ENCODE measurements at places on chromosomes 16 and 17.
A peak's percentile ranks its signal among the peaks of the same experiment; 100 is the strongest.

- DNase-seq = peak; percentile 14
These were observed 913 bp downstream of the CDIP1 start for GRCh38 chr16:4537376-4538343.

- no peak for DNase-seq
These were observed 16.8 kb downstream of the LGALS9 start for GRCh38 chr17:27647765-27648164.

DNA sequence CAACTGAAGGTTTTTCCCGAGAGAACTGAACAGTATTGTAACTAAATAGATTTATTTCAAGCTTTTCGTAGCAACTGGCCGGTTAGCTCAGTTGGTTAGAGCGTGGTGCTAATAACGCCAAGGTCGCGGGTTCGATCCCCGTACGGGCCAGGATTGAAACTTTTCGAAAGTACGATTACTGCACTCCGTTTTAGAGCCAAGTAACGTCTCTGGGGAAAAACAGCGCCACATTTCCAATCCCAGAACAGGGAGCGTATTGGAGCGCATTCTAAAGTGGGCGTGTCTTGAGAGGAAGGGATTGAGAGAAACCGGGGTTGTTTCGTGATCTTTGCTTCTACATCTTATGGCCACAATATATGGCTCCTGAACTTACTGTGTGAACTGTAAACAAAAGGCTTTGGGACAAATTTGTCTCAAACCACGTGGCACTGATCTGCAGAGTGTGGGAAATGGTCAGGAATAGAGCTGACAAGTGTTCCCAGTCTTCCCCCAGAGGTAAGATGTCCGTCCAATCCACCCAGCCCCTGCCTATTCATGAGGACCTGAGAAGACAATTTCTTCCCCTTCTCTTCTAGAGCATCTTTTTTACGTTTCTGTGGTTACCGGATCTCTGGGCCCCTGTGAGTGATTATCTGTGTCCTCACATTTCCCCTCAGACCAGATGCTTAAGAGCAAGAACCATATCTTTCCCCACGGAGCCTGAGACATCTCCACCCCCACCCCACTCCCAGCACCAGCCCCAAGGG lies 2.3 kb downstream of the BORCS6 start:
- peak; percentile 98 for DNase-seq

- no peak for DNase-seq
These were observed 93.7 kb downstream of the TANGO6 start for GRCh38 chr16:68936736-68937631.

DNA sequence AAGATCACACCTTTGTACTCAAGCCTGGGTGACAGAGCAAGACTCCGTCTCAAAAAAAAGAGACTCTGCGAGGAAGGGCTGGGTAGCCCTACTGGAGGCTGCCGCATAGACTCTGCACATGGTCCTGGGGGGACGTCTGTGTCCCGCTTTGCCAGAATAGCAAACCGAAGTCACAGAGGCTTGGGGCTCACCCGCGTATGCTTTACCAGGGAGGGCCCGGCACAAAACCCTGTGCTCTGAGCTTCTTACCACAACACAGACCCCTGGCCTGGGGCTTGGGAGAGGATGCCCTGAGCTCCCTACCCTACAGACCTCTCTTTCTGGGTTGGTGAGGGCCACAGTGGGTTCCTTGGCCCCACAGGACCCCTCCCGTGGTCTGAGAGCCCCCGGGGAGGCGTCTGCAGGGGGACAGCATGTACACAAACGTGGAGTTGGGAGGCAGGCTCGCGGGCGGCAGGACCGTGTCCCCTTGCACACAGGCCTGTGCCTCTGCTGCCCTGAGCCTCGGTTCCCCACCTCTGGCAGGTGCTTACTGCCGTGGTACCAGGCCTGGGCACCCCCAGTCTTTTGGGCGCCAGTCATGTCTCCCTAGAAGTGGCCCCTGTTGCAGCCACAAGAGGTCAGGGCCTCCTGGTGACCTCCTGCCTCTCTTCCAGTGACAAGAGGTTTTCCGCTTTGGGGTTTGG lies 13.8 kb downstream of the CPNE7 start:
- DNase-seq = no peak

GRCh38 chr17:47955497-47956461 lies 1.9 kb downstream of the PRR15L start:
- DNase-seq = no peak

DNA sequence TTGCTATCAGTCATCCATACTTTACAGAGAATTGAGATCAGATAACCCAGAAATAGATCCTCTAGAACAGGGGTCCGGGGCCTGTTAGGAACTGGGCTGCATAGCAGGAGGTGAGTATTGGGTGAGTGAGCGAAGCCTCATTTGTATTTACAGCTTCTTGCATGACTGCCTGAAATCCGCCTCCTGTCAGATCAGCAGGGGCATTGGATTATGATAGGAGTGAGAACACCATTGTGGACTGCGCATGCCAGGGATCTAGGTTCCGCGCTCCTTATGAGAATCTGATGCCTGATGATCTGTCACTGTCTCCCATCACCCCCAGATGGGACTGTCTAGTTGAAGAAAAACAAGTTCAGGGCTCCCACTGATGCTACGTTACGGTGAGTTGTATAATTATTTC lies 13.0 kb upstream of the SCIMP start:
- no peak for DNase-seq

DNA sequence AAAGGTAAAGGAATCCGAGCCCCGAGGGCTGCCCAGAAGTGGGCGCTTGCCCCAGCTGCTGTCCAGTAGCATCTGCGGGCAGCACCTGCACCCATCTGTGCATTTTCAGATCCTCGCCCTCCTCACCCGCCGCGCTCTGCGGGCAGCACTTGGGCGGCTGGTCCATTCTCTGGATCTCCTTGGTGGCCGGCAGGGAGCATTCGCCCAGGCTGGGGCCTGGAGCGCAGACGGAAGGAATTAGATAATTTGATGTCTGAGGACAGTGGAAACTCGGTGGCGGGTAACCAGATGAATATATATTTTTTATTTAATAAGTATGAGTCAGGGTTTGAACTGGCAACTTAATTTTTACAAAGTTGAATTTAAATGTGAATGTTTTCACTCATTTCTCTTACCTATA lies 88.5 kb downstream of the NPIPB11 start:
- no peak for DNase-seq

GRCh38 chr17:72588961-72589360 lies 468.1 kb downstream of the SOX9 start:
- peak; percentile 88 for DNase-seq

DNA sequence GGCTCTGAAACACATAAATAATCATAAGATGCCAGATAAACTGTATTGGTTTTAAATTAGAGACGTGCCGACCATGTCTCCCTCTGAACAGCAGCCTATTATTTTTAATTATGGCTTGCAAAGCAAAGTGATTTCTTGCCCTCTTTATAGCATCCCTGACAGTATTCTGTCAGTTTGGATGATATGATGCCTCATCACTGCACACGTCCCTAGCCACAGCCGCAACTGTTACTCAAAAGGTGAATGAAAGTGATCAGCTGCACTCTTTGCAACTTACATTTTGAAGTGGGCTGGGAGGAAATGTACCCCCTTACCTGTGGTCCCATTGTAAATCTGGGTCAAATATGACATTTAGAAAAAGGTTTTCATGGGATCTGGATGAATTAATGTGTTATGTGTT lies 389.9 kb downstream of the MAF start:
- no peak for DNase-seq

GRCh38 chr17:75020331-75021110 lies 8.1 kb downstream of the MRPL58 start:
- no peak for DNase-seq

DNA sequence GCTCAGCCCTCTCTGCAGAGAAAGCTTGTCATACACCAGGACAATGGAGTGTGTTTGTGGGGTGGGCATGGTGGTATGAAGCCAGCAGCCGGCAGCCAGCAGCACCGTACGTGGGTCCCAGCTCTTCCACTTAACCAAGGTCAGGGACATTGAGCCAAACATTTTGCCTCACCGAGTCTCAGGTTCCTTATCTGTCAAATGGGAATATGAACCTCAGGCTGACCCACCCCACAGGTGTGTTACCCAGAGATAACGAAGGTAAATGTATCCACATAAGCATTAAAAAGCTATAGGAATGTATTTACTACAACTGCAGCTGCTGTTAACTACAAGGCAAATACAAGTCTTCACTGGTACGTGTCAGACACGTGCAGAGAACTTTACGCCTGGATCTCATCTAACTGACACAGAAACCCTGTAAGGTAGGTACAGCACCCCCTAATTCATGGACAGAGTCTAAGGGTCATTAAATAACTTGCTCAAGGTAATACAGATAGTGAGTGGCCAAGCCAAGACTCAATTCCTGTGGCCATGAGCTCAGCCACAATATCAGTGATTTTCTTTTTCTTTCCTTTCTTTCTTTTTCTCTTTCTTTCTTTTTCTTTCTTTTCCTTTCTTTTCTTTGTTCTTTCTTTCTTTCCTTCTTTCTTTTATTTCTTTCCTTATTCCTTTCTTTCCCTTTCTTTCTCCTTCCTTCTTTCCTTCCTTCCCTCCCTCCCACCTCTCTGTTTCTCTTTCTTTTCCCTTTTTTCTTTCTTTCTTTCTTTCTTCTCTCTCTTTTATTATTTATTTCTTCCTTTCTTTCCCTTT lies 990 bp downstream of the SLC5A11 start:
- no peak for DNase-seq

DNA sequence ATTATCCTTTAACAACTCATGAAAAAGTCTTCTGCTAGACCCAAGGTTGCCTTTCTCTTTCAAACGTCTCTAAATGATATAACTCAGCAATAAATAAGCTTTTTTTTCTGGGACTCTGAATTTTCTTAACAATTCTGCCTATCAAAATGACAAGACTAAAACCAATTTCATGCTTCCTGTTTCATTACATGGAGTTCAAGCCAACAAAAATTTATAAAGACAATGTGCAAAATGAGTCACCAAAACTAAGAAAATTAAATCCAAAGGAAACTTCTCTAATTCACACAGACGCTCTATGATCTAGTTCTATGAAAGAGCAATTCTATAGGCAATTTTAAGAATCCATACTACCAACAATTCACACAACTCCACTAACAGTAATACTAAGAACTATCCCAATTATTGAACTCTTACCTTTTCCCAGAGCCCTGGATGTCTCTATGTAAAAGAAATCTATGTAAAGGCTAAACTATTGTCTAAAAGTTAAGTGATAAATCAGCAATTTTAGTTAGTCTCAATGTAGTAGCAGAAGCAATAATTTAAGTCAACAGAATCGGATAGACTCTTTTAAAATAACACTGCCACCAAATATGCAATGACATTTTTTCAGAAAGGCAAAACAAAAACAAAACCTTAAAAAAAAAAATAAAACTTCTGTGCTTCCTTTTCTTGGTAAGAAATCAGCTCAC lies 44.2 kb downstream of the ZZEF1 start:
- no peak for DNase-seq

DNA sequence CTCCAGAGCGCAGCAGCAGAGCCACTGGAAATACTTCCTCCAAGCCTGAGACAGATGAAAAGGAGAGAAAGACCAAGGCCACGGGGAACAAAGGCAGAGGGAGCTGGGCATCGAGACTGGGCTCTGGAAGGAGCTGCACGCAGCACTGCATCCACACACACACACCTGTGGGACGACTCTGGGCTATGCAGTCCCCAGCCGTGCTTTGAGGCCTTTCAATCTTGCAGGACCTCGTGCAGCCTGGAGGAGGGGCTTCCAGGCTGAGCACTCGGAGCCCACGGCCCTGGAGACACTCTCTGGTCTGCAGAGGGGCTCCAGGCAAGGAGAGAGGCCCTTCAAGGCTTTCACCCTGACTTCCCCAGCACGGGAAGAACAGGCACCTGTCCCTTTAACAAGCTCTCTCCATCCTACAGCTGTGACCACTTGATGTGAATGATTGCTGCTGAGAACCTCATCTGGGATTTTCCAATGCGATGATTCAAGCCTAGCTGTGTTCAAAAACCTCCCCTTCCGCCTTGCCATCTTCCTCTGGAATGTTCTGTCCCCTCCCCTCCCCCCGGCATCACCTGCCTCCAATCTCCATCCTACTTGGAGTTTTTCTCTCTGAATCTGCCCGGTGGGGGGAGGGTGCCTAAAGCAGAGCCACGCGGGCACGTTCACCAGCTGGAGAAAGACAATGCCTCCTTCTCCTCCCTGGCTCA lies 37.5 kb downstream of the RBFOX3 start:
- no peak for DNase-seq

GRCh38 chr17:39665642-39666224 lies 584 bp downstream of the TCAP start:
- DNase-seq = no peak

- peak; percentile 82 for DNase-seq
These were observed 19.9 kb upstream of the JPH3 start for GRCh38 chr16:87582216-87582965.

GRCh38 chr16:85173981-85174751 lies 61.9 kb upstream of the CIBAR2 start:
- DNase-seq = peak; percentile 52

DNA sequence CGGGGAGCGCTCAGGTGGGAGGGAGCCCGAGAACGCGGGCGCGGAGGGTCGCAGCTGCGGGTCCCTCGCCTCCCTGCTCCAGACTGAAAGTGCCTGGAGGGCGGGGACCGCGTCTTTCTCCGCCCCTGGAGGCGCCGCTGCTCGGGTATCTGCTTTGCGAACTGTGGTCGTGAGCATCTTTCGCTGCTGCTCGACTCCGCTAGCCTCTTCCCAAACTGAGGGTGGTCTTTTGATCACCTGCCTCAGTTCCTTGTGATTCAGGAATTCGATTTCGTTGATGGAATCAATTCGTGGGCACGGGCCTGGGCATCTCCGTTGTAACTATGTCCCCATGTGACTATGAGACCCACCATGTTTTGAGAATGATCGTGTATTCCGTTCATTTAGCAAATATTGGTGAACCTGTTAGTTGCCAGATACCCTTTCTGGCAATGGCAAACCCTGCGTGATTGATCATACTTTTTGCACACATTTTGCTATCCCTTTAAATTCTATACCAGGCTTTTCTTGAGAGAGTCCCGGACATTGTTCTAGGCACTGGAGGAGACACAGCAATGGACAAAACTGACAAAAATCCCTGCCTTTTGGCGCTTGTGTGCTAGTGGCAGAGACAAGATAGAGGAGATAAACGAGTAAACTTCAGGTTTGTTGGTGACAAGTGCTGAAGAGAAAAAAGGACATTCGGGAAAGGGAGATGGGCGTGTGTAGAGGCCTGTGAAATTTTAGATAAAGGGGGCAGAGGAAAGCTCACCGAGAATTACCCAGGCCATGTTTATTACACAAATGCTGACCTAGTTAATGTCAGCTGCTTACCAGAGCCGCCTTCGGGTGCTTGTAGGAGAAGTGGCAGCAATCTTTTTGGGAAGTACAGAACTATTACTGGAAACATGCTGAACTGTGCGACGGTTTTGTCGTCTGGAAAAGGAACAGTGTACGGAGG lies 948 bp downstream of the UTP18 start:
- DNase-seq = peak; percentile 48

Measured in cerebellar cortex (tissue), 1 donor.